NCI-H510A (cell line): ENCODE measurements at places on chromosomes 11 and 22.

GRCh38 chr11:59960502-59961381 lies 3.1 kb upstream of the OOSP4A start:
- DNase-seq, result no peak

DNA sequence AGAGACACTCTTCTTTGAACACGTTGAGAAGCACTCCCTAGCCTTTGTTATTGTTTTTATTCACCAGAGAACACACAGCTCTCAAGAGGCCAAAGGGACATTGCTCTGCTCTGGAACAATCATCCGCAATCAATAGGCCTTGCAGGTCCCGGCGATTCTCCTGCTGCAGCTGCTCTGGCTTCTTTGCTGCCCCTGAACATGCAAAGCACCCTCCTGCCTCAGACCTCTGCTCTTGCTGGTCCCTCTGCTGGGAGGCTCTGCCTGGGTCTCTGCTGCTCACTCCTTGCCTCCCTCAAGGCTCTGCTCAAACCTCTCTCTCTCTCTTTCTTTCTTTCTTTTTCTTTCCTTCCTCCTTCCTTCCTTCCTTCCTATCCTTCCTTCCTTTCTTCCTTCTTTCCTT lies 232.7 kb downstream of the DSCAML1 start:
- DNase-seq, result no peak

DNA sequence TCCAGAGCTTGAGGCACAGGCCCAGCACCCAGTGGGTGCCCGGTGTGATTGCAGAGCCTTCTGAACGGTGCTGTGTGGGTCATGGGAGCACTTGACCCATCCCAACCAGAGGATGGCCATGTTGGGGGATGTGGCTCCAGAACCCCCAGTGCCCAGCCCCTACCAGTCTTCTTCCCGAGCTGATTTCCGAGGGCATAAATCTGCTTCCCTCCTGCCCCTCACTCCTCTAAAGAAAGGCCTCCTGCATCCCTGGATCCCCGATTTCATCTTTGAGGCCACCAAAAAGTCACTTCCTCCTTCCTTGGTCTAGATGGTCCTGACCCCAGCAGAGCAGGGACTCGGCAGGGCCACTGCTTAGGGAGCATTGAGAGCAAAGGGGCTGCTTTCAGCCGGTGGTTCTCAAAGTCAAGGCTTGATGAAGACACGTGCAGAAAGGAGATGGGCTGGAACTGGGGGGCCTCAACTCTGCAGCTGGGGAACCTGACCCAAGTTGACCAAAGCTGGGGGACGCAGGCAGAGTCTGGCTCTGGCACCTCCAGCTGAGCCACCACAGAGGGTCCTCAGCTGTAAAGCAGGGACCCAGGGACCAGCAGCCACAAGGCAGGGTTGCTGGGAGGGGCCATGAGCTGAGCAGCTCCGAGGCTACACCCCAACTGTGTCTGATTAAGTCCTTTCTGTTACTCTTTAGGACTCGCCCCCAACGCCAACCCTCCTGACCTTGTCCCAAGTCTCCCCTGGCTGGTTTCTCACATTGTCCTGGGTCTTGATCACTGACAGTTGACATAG lies 56.6 kb downstream of the LINC01488 start:
- DNase-seq, result no peak

DNA sequence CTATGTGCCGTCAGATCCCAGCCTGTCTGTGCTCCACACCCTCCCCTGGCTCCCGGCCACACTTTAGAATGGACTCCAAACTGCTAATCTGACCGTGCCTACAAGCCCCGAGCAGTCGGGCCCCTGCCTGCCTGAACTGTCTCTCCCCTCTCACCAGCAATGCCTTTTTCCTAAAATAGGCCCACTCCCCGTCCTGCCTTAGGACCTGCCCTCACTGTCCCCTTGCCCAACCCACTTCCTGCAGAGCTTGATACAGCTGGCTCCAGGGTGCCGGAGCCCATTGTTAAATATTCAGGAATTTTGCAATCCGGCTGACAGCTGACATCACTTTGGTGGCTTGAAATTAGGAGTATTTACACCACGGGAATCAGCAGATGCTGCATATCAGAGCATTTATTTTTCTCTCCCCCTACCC lies 21.4 kb downstream of the MN1 start:
- no peak for DNase-seq

DNA sequence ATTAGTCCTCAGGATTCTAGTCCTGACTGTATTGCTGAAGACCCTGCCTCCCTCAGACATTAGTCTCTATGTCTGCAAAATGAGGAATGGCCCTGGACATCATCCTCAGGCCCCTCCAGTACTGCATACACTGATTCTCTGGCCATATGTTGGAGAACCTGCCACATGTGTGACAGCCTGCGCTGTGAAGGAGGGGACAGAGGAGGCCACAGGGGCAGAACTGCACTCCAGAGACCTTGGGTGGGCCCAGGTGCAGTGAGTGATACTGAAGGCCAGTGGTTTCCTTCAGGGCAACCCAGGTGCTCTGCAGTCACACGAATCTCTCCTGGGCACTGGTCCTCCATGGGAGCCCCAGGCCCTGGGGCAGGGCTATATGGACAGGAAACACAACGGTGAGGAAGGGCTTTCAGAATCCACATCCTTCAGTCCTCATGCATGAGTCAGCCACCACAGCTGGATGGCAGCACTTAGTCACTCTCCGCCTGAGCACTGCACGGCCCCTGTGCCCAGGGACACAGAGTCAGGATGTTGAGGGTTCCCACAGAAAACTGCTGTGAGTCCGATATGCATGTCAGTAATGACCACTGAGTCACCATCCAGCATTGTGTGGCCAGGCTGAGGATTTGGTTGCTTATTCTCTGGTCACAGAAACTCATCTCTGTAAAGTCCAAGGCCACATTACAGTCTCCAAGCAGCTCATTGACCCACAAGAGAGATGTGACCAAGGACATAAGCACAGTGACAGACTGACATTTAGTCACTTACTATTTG lies 39.7 kb downstream of the ME3 start:
- no peak for DNase-seq

GRCh38 chr11:95999711-96000406 lies 76.0 kb upstream of the MTMR2 start:
- DNase-seq, result no peak

GRCh38 chr11:44561275-44561805 lies 4.1 kb upstream of the CD82 start:
- DNase-seq, result no peak

- no peak for DNase-seq
Measured at GRCh38 chr22:22487869-22488597, 20.5 kb downstream of the ZNF280B start.

- DNase-seq, result no peak
Measured at GRCh38 chr11:110431051-110431672, 1.4 kb downstream of the FDX1 start.

DNA sequence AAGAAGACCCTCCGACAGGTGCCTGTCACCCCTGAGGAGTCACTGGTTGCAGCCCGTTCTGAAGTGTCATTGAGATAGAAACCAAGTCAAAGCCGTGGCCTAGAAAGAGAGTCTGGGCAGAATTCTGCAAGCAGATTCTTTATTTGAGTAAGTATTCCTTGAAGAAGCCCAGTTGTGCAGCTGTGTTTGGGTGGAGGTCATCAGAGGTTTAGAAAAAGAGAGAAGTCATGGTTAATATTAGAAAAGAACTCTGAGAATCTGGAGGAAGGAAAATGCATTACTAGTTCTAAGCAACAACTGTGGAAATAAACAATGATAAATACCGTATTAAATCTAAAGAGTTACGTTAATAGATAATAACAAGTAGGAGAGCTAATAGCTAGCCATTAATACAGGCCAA lies 118.8 kb upstream of the KIRREL3 start:
- DNase-seq, result no peak

GRCh38 chr11:65960824-65961266 lies 689 bp upstream of the SART1 start:
- no peak for DNase-seq

- DNase-seq, result no peak
Measured at GRCh38 chr11:59776210-59777066, 21.3 kb downstream of the STX3 start.

DNA sequence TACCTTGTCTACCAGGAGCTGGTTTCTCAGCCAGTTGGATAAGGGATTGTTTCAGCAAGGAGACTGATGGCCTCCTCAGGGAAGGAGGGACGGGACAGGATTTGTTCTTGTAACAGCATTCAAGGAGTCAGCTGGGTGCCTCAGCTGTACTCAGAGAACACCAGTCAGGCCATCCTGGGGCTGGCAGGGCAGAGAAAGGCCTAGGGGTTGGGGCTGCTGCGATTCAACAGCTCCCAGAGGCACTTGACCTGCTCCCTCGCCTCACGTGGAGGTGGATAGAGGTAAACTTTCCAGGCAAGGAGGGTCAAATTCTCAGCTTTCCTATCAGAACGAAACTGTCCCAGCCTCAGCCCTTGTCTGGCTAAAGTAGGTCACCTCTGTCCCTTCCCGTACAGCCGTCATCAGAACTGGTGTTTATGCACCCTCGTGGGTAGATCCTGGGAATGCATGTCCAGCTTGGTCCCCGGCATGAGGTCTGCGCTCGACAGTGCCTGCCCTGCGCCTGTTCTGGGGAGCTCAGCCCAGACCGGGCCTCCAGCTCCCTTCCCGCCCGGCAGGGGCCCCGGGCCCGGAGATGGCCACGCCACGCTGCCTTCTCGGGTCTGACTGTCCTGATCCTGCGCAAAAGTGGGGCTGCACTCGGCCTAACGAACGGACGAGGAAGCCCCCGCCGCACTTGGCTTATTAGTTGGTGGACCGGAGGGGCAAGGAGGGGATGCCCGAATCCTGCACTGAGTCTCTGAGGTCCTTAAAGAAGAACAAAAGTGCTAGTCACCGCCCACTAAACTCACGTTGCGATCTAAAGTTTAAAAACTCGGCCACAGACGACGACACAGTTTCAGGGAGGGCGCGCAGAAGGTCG lies 762 bp upstream of the CCDC134 start:
- no peak for DNase-seq

- no peak for DNase-seq
Measured at GRCh38 chr11:63573881-63574855, 11.0 kb upstream of the PLAAT2 start.

GRCh38 chr11:59862252-59862651 lies 4.0 kb downstream of the TCN1 start:
- no peak for DNase-seq

DNA sequence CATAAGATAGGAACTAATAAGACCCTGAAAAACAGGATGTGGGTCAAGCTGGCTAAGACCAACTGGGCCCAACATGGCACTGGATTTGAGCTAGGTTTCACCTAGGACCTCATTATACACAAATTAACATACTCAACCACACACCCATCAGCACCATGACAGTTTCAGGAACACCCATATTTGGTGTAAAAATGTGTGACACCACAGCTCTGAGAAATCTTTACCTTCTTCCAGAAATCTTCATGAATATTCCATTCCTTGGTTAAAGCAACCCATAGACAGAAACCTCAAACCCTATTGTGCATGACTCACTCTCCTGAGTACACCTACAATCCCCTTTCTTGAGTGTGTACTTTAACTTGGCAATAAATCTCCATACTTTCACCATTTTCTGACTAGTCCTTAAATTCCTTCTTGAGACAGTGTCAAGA lies 378.8 kb downstream of the DYNC2H1 start:
- no peak for DNase-seq

DNA sequence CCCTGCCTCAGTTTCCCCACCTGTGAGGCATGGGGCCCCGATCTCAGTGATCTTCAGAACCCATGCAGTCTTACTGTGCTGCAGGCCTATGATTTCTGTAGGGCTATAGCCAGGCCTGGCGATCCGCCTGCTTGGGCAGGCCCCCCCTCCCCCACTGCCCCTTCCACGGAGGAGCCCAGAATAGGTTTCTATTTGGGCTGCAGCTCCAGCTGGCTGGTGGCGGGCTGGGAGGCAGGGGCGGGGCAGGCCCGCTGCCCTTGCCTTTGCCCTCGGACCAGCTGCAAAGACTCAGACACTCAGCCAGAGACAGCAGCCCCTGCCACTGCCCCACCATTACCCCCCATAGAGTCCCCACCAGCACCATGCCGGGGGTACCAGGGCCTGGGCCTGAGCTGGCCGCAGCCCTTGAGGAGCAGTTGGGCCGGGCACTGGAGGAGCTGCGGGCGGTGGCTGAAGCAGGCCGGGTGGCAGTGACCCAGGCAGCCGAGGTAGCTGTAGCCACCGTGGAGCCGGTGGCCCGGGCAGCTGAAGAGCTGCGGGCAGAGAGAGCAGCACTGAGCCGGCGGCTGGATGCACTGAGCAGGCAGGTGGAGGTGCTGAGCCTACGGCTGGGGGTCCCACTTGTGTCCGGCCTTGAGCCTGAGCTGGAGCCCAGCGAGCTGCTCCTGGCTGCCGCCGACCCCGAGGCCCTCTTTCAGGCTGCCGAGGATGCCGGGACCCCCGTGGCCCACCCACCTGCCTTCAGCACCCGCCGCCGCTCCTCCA lies 12.2 kb downstream of the SMTN start:
- no peak for DNase-seq

DNA sequence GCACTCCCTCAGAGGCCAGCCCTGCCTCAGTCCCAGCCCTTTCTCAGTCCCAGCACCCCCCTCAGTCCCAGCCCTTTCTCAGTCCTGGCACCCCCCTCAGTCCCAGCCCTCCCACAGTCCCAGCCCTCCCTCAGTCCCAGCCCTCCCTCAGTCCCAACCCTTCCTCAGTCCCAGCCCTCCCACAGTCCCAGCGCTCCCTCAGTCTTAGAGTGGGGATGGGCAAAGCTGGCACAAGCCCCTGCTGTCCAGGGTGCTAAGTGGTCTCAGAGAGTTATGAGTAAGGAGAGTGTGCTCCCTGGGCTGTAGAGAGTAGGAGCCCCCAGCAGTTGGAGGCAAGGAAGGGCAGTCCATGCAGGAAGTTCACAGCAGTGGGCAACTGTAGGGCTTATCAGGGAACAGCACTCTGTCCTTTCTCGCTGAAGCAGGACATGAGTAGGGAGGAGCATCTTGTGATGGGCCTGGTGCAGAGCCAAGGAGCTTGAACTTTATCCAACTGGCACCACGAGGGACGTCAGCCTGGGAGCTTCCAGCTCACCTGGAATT lies 51.4 kb upstream of the CRYBB3 start:
- DNase-seq, result no peak

DNA sequence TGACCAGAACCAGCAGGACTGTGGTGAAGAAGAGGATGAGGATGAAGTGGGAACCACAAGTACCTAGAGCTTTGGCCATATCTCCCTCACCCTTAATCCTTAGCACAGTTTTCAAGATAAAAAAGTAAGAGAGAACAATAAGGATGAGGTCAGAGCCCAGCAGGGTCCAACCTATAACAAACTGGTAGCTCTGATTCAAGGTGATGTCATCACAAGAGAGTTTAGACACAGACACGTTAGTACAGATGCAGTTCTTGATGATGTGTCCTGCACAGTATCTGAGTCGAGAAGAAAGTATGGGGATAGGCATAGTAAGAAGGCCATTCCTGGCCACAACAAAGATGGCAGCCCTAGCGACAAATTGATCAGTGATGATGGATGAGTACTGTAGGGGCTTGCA lies 586 bp downstream of the OR56A5 start:
- no peak for DNase-seq

DNA sequence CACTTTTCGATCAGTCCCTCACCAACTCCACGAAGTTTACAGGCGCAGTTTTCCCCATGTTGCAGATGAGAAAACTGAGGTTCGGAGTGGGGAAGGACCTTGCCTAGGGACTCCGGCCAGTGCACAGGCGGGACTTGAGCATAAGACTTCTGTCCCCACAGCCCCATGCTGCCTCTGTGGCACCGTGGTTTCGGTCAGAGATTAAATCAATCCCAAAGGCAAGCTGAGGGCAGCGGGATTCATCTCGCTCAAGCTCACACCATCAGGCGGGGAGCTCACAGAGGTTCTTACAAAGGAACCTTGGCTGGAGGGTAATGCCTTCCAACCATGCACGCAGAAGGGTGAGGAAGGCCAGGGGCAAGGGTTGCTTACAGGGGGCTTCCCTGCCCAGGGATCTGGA lies 115.5 kb downstream of the PHF21B start:
- DNase-seq, result no peak
